ENCODE measurements at places on chromosomes 4 and X.

GRCh38 chr4:99329876-99330275 lies 8.7 kb upstream of the ADH1B start:
- DNase-seq = no peak

DNA sequence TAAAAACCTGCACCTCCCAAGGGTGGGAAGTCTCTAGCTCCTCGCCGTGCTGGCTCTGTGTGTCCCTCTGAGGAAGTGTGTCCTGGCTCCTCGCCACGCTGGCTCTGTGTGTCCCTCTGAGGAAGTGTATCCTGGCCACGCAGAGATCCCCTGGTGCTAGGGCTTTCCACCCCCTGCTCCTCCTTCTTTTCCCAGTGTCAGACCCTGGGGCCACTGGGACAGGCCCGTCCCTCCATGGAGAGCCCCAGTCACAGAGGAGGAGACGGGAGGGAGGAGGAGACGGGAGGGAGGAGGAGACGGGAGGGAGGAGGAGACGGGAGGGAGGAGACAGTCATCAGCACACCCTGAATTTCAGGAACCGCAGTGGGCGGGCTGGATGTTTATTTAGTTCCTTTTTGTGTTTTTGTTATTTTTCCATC lies 53.8 kb upstream of the HGFAC start:
- no peak for DNase-seq

- no peak for DNase-seq
Measured at GRCh38 chrX:155841232-155841631, 39.9 kb upstream of the VAMP7 start.

- DNase-seq = no peak
Measured at GRCh38 chr4:64385220-64385619, 24.0 kb downstream of the TECRL start.

DNA sequence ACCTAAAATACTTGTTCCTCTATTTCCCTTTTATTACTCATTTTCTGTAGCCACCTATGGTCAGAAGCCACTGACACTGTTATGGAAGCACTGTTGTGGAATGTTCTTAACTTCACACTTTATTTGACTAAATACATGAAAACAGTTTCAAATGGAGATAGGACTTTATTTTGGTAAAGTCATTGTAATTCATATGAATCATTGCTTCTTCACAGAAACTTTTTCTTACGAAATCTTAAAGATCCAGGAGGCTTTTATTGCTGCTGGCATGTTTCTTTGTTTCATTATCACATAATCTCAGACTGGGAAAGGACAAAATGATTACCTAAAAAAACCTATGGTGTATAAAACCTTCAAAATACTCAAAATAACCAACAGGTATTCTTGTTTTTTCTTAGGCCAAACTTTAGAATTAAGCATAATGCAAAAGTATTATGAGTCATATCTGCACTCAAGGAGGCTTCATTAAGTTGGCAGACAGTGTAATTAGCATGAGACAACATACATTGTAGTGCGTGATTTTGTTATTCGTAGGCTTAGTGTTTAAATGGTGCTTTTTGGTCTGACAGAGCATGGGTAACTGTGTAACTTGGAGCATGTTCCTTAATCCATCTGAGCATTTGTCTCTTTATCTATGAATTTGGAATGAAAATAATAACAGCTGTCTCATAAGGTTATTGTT lies 58.0 kb downstream of the SH3BGRL start:
- no peak for DNase-seq

DNA sequence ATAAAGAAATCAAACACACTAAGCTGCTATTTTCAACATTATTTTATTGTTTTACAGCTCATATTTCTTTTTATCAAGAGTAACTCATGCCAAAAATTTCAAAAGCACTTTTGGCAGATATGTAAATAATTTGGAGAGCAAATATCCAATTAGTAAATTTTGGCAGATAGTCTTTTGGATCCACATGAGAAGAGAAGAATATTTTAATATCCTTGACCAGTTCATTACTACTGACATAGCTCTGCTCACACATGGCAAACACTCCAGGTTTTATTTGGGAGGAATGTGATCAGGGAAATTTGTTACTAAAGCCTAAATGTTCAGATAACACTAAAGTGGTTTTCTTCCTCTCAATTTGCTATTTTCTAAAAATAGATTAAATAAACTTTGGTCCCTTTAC lies 1054.3 kb downstream of the FAT4 start:
- no peak for DNase-seq

- DNase-seq = no peak
Measured at GRCh38 chr4:48127231-48127630, 6.8 kb downstream of the TXK start.

DNA sequence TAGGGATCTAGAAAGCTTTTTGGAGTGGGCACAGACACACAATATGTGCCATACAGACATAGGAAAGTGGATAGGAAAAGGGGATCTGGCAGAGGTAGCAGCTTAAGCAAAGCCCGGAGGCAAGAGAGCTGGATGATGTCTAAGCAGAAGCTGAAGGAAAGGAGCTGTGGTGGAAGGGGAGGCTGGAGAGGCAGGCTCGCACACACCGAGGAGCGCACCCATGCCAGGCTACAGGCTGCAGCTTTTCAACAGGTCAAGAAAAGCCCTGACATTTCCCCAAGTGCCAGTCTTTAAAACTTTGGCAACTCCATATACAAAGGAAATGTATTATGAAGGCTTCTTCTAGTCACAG lies 67.4 kb downstream of the SOWAHB start:
- no peak for DNase-seq

DNA sequence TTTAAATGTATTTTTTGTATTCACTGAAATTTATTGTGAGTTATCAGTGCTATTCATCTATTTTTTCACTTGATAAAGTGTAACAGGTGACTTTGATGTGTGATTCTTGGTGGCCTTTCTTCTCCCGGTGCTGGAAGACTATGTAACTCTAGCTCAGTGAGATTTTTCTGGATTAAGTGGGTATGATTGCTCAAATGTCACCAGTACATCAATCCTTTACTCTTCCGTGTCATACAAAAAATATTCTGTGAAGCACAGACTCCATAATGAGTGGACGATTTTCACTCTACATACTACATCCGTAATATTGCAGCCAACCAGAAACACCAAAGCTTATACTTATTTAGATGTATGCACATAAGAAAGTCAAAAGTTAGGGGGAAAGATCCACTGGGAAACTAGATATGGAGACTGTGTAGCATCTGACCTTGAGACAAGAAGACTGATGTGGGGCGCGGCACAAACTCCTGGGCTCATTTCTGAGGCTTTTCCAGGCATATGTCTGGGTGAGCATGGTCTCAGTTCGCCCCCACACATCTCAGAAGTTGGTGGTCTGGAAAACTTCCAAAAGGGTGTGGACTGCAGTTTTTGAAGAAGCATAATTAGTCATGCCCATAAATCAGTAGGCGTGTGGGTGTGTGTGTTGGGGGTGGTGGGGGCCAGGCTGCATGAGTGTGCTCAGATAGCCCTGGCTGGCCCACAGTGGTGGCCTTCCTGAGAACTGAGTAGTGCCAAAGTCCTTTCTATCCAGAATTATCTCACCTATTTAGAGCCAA lies 53.9 kb upstream of the TENM3 start:
- DNase-seq = no peak

GRCh38 chr4:32184186-32184585 lies 1464.0 kb downstream of the PCDH7 start:
- DNase-seq = no peak

GRCh38 chr4:78953769-78954666 lies 14.8 kb upstream of the PAQR3 start:
- no peak for DNase-seq

GRCh38 chr4:27101126-27101525 lies 240.5 kb downstream of the STIM2 start:
- DNase-seq = no peak

DNA sequence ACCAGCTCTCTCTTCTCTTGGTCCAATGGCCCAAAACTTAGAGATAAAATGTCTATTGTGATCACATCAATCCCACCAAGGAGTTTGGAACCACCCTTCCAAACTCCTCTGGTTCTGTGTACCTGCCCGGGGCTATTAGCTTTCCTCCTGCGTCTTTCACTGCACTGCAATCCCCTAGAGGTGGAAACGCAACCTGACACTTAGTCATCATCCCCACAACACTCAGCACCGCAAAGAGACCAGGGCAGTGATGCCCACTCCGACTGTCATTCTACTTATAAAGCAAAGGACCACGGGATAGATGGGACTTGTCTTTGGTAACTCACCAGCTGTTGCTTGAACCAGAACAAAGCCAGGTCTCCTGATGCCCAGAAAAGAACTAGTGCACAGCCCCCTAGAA lies 22.0 kb downstream of the AFAP1 start:
- no peak for DNase-seq

DNA sequence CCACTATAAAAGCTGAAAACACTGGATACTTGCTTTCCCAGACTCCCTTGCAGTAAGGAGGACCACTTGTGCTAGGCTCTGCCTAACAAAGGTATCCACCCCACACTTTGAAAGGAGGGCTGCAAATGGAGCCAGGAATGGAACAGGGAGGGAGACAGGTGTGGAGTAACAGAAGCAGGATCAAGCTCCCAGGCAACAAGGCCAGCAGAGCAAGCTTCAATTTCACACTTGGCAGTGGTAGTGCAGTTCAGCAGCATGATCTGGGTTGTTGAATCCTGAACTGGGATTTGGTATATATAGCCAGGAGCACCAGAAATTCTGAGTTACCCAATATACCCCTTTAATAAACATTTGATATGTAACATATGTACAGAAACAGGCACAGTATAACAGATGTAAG lies 9.8 kb downstream of the LAMP2 start:
- no peak for DNase-seq

DNA sequence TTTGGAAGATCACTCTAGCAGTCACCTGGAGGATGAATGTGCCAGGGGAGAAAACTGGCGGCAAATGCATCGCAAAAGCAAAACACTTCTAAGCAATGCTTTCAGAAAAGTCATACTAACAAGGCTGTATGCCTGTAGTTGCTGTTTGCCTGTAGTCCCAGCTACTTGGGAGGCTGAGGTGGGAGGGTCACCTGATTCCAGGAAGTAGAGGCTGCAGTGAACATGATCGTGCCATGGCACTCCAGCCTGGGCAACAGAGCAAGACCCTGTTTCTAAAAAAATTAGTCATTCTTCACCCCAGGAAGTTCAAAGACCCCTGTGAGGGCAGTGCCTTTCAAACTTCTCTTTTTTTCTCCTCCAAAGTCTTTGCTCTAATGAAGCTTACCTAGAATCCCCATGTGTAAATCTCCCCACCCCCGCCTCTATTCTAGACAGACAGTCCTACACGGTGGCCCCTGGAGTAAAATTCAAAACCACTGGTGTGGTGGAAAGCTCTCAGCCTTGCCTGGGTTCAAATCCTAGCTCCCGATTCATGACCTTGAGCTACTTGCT lies 5.5 kb downstream of the SOWAHD start:
- DNase-seq = no peak

DNA sequence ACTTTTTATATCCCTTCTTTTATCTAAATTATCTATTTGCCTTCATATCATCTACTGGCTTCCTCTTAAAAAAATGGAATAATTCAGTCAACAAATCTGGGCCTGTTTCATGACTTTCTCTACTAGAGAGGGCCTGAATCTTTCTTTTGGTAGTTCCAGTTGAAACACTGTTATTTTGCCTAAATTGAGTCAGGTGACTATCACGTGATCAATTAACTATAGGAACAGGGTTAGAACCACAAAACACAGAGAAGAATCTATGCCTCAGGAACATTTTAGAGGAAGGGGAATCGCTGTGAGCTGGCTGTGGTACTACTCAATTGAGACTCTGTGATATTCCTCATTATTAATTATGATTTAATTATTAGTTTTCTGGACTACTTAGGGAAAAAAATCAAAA lies 736.7 kb upstream of the PITX2 start:
- DNase-seq = no peak

DNA sequence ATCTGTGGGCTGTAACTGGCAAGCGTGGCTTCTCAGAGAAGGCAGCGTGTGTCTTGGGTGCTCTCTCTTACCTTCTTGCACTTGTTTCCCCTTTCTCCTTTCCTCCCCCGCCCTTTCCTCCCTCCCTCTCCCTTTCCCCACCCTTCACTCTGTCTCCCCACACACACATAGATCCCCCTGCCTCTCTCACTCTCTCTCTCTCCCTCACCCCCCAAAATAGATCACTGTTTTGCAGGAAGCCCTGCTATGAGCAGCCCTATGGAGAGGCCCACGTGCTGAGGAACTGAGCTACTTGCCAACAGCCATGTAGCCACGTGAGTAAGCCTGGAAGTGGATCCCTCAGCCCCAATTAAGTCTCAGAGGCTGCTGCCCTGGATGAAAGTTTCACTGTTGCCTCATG lies 4.3 kb upstream of the PNMA6E start:
- no peak for DNase-seq

- DNase-seq = no peak
Measured at GRCh38 chr4:108683479-108683878, 33.1 kb downstream of the OSTC start.

DNA sequence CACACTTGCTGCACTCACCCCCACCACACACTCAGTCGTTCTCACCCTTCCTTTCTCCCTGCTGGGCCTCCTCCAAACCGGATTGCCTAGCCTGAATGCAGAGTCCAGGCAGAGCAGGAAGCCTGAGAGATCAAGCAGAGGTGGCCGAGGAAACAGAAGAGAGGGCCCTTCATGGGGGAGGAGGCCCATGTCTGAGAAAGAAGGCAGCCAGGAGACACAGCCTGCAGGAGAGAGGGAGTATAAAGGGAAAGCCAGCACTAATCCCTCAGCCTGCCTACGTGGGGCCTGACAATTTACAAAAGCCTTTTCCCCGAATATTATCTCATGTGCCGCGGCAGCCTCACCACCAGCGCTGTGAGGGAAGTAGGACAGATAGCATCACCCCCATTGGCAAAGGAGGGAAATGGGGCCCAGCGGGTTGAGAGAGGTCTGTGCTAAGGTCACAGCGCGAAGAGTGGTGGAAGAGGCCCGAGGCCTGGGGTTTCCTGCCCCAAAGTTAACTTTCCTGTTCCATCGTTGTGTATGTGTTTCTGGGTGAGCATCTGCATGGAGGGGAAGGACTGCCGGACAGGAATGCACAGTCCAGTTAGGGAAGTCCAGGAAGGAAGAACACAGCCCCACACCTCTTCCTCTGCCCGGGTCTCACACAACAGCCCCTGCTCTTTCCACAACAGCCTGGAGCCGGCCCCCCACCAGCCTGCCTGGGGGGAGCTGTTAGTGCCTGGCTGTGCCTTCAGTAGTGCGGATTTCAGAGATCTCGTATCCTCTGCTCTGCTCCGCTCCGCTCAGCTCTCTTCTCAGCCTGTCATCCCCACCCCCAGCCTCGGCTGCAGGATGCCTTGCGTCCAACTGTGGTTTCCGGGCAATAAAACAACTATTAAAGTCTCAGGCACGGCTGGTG lies 50.9 kb upstream of the BCOR start:
- no peak for DNase-seq

All from activated T-cell treated with anti-CD3 and anti-CD28 coated beads for 48 hours (primary cell).